Left renal pelvis (tissue), 4 donors: ENCODE measurements at places on chromosomes 1 and 21. TPM values are rescaled to one million over a fixed set of nuclear protein-coding genes. Genes with fewer than 3 reads are reported as not detected.

MAP3K7CL gene
- polyA plus RNA-seq: 5.5 TPM

ADCY10 gene
- 0.96 TPM for polyA plus RNA-seq

INSRR gene
- polyA plus RNA-seq: 1.0 TPM

C1orf116 gene
- 20.8 TPM for polyA plus RNA-seq

CYP4B1 gene
- 1.9 TPM for polyA plus RNA-seq

C4BPB gene
- 0.60 TPM for polyA plus RNA-seq

ARHGEF16 gene
- polyA plus RNA-seq: 0.53 TPM

NPR1 gene
- polyA plus RNA-seq: 74.9 TPM

C1orf53 gene
- 2.9 TPM for polyA plus RNA-seq

ZNF697 gene
- polyA plus RNA-seq: 20.1 TPM

ANKRD65 gene
- 9.8 TPM for polyA plus RNA-seq

MTARC2 gene
- 49.3 TPM for polyA plus RNA-seq

ARHGEF11 gene
- 27.4 TPM for polyA plus RNA-seq

AMY1A gene
- polyA plus RNA-seq: not detected

- DNase-seq: no peak
Measured at GRCh38 chr21:15552914-15553494, 176.8 kb upstream of the USP25 start.

DNA sequence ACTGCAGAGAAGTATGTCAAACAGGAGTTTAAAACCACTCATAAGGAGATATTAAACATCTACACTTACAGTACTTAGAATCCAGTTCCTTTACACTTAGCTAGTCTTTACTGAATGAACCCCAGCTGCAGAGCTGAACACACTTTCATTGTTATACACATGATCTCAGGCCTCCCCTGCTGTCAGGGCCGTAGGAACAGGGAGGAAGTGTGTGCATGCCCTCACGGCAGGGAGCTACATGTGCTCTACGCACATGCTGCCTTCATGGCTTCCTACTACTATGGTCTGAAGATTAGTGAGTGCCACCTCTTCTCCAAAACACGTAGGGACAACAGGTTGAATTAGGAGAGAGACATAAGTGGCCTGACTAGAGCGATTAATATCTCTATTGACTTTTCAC lies 191.5 kb downstream of the SIPA1L2 start:
- DNase-seq: no peak

DNA sequence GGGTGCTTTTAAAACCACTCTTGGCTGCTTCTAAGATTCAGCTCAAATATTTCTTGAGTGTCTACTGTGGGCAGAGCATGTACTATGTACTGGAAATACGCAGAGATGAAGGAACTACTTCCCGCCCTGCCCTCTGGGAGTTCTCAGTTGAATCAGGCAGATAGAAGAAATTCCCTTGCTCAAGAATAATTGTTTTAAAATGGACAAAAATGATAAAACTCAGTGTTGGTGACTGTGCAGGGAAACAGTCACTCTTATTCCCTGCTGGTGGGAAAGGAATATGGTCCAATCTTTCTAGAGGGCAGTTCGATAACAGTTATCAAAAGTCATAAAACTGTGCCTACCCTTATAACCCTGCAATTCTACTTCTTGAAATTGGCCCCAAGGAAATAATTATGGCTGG lies 16.9 kb upstream of the GRHL3 start:
- no peak for DNase-seq

DNA sequence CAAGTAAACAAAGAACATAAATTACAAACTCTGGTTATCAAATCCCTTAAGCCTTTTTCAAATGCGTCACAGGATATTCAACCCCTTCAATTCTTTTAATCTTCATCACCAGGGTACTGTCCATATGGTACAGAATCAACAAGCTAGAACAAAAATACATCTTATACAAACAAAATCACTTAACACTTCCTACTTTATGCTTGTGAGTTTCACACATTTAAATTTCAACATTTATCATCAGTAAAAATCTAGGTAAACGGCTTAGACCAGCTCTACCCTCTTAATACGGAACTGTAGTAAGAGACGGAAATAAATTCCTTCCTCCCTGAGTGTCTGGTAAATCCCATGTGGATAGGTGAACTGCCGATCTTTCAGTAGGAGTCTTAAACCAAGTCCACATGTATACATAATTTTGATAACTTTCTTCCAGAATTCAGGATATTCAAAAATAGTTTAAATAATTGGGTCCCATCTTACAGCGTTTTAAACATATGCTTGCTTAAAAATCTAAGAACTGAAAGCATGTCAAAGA lies 1.0 kb downstream of the CCDC181 start:
- no peak for DNase-seq

DNA sequence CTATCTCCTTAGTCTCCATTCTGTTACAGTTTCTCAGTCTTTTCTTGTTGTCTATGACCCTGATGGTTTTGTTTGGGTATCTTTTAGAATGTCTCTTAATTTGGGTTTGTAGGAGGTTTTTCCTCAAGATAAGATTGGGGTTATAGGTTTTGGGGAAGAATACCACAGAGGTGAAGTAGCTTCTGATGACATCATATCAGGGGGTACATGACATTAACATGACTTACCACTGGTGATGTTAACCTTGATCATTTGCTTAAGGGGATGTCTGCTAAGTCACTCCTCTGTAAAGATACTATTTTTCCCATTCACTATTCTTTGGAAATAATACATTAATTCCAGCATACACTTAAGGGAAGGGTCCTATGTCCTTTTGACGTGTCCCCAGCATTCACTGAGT lies 11.9 kb downstream of the RAVER2 start:
- no peak for DNase-seq

DNA sequence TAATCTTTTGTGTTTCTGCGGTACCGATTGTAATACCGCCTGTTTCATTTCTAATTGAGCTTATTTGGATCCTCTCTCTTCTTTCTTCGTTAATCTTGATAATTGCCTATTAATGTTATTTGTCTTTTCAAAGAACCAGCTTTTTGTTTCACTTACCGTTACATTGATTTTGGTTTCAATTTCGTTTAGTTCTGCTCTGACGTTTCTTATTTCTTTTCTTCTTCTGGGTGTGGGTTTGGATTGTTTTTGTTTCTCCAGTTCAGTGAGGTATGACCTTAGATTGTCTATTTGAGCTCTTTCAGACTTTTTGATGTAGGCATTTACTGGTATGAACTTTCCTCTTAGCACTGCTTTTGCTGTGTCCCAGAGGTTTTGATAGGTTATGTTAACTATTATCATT lies 9.4 kb downstream of the OR2M2 start:
- no peak for DNase-seq

GRCh38 chr1:11985851-11986250 lies 5.6 kb downstream of the MFN2 start:
- no peak for DNase-seq

DNA sequence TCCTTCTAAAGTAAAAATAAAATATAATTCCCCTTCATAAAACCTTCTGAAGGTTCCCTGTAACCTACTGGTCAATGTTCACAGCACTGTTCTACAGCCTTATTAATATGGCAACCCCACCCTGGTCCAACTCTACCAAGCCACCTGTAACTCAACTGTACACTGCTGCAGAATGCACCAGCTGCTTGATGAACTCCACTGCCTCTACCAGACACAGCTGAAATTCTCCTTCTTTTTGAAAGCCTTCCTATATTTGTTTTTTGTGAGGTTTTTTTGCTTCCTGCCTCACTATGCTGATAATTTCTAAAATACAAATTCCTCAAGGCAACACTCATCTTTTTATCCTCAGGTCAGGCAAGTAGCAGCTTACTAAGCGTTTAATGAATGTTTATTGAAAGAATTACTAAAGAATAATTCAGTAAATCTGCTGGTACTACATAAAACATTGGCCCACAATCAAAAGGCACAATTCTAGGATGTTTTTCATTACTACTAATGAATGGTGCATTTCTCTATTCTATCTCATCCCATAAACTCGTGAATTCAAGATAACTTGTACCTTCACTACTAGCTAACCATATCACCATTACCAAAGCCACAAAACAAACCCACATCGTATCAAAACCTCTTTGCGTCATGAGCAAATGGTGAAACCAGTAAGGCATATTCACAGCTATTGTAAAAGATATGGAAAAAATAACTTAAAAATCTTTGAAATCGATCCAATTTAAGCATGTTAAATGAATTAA lies 2.4 kb downstream of the SSX2IP start:
- DNase-seq: no peak

- no peak for DNase-seq
Measured at GRCh38 chr1:248316796-248317195, 7.6 kb downstream of the OR2M7 start.

GRCh38 chr1:209871006-209871405 lies 43.2 kb downstream of the UTP25 start:
- DNase-seq: no peak

DNA sequence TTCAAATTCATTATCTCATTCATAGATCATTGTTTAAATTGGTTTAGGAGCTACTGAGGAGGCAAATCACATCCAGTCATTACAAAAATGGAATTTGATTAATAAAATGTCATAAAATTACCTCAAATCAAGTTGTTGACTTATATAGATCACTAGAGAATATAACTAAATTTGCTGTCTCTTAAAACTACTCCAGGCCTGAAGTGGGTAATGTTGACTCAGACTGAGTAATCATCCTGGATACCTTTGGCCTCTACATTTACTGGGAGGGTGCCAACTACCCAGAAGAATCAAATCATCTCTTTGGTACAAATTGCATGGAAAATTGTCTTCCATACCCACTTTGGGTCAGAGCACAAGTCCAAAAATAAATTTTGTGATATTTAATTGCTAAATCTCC lies 191.2 kb upstream of the GREM2 start:
- DNase-seq: no peak

GRCh38 chr21:17903029-17903806 lies 84.1 kb upstream of the C21orf91 start:
- no peak for DNase-seq

GRCh38 chr1:55965981-55966461 lies 613.3 kb downstream of the PLPP3 start:
- no peak for DNase-seq

- DNase-seq: no peak
Measured at GRCh38 chr1:184152974-184153373, 101.4 kb downstream of the TSEN15 start.

GRCh38 chr1:54246116-54246721 lies 46.3 kb downstream of the MRPL37 start:
- no peak for DNase-seq

GRCh38 chr1:219379691-219380090 lies 206.0 kb downstream of the LYPLAL1 start:
- DNase-seq: no peak

GRCh38 chr1:44334968-44335367 lies 20.1 kb downstream of the ERI3 start:
- no peak for DNase-seq

GRCh38 chr21:45822429-45823099 lies 159.0 kb upstream of the COL6A1 start:
- DNase-seq: no peak

- no peak for DNase-seq
Measured at GRCh38 chr1:58586271-58586670, 9.2 kb upstream of the TACSTD2 start.

GRCh38 chr1:94438692-94439276 lies 20.6 kb downstream of the ABCD3 start:
- no peak for DNase-seq

GRCh38 chr1:160064746-160065145 lies 5.2 kb downstream of the KCNJ10 start:
- no peak for DNase-seq

GRCh38 chr1:23838401-23838866 lies 13.2 kb upstream of the HMGCL start:
- peak; percentile 29 for DNase-seq

DNA sequence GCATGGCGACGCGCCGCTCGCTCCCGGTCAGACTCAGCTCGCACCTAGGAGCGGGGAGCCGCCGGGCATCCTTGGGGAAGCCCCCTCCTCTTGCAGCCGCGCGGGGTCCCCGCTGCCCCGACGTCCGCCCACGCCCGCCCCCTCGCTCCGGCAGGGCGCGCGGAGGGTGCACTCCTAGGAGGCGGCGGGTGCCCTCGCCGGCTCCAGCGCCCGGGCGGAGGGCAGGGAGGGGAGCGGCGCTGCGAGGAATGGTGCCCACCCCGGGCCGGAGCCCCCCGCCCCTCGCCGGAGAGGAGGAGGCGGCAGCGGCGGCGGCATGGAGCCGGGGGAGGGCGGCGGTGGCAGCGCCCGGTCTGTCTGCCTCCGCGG lies 488 bp downstream of the FAM78B start:
- no peak for DNase-seq

DNA sequence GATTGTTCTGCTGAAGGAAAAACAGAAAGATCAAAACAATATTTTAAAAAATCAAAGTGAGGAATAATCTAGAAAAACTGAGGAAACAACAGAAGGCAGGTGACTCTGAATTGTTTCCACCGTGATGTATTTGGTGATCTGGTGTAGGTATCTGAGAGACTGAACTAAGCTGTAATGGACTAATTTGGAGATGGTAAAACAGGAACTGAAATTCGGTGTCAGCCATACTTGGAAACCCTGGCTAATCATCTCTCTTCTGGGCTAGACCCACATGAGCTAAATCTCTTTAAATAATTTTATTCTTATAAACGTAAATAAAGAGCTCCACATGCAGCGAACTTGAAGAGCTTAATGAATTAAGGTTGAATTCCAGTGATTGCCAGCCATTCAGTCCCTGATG lies 1226.1 kb downstream of the NCAM2 start:
- DNase-seq: no peak

DNA sequence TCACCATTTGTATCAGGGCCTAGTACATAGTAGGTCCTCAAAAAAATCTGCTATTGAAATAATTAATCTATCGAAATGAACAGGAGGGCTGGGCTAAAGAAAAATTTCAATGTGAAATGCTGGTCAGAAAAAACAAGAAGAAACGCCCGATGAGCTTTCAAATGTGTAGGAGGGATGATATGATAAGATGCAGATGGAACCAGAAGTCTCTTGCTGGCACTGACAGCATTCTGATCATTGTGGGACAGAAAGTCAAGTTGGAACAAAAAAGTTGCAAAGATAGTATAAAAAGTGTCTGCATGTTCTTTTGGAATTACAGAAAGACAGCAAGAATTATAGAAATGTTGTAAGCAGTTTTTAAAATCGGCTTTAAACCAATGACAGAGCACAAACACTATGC lies 11.1 kb downstream of the G0S2 start:
- no peak for DNase-seq

- DNase-seq: no peak
Measured at GRCh38 chr1:172465617-172466016, 21.7 kb upstream of the PIGC start.

GRCh38 chr1:114668784-114669561 lies 876 bp downstream of the DENND2C start:
- no peak for DNase-seq
